ENCODE measurements at places on chromosomes 2 and 18.

- DNase-seq, result no peak
These were observed 38.7 kb downstream of the SCG2 start for GRCh38 chr2:223563462-223563861.

DNA sequence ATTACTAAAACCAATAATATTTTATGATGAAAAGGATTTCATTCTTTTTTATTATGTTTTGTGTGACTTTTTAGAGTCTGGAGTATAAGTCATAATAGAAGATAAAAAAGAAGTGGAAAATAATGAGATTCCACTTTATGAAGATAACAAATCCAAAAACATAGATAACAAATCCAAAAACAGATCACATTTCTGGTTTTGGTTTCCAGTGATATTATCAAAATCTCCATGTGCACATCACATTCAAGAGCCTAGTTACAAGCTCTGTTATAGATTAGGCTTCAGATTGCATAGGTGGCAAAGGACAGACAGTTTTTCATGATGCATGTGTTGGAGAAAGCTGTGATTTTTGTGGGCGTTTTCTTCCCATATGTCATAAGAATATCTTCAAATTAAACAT lies 648.2 kb downstream of the STK39 start:
- DNase-seq, result no peak

GRCh38 chr2:77513191-77513590 lies 9.0 kb downstream of the LRRTM4 start:
- DNase-seq, result no peak

DNA sequence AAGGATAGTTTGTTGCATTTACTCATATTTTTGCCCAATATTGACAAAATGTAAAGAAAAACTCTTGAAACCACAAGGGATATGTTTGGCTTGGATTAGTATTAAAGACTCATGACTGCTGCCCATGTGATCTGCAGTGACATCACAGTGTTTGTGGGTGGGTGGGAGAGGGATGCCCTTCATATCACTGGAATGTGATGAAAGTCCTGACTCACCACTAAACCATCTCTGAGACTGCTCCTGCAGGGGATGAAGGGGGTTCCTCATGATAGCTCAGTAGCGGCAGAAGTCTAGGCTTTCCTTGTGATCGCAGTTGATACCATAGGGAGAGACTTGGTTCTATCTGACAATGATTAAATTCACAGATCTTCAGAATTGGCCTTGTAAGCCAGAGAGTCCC lies 451.2 kb downstream of the CNTNAP5 start:
- no peak for DNase-seq

DNA sequence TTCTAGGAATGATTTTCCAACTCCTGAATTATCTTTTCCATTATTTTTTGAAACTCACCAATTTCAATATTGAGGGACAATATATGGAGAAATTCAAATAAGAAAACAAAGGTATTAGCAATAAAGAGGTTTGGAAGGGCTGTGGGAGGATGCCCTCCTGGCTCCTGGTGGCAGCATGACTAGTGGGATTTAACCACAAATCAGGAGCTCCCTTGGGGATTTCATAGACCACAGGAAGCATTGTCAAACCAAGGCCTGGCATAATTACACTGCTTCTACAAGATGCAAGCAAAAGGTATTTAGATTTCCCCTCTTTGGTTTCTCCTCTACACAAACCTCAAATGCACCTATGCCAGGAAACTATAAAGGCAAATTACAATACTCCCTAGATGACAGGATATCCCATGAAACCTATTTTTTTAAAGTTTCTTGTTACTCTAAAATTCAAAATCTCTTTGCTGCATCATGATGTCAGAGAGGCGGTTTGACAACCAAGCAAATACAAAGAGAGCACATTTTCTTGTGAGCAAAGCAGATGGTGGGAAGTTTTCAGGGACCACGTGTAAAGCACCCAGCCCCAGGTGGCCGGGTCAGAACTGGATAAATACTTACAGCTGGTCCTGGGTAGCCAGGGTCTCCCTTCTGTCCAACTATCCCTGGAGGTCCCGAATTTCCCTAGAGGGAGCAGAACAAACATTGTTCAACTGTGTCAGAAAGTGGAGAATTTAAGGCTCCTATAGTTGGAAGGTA lies 67.9 kb downstream of the COL6A3 start:
- no peak for DNase-seq

- no peak for DNase-seq
These were observed 256.3 kb upstream of the SPOPL start for GRCh38 chr2:138245310-138245709.

- no peak for DNase-seq
These were observed 19.2 kb upstream of the PKDCC start for GRCh38 chr2:42028571-42029148.

DNA sequence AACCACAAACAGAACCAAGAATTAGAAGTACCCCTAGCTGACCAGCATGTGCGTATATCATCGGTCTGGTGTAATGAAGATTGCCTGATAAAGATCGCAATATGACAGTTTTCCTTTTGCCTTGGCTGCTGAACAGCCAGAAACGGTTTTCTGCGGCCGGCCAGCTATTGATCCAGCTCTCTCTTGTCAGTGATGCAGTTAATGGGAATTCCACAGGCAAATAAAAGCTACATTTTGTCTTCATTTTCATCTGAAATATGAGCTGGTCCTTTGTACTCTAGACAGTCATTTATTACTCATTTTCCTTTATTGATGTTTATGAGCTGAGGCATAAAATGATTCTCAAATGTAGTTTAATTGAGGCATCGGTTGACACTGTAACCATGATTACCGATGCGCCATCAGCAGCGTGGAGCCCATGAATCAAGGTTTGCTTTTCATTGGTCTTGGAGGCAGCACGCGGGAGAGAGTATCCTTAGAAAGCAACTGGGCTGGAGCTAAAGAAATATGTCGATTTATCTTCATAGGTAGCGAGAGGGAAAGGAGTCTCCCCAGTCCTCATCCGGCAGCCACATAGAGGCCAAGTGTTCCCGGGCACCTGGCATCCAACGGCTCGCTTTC lies 535.2 kb downstream of the GALR1 start:
- DNase-seq, result no peak

DNA sequence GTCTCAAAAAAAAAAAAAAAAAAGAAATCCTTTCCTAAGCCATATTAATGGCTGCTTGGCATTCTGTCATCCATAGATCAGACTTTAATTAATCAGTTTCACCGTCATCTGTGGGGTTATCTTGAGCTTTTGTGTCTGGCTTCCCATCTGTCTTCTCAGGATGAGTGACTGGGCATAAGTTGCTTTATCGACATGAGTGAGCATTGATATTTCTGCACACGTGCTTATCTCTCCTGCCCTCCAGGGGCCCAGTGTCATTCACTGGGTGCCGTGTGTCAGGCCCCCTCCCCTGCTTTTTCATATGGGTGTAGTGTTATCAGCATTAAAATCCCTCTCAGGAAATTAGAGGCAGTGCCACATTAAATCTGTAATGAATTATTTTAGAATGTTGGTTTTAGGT lies 65.6 kb downstream of the SH3BP4 start:
- DNase-seq, result no peak
